ENCODE measurements at places on chromosomes 11 and 22.

DNA sequence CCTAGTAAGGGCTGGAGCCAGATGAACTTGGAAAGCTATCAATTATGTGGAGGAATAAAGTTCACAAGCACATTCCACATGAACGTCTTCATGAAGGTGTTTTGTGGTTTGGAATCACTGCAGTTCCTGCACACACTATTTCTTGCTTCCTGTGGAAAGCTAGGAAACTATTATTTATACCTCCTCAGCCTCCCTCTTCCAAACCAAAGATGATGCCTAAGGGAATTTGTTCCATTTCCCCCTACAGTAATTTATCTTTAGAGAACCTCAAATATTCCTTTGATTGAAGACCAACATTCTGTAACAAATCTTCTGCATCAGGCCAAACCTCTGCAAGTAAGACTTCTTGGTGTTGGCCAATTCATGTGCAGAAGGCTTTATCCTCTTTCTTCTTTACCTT is 115.8 kb upstream of the ARHGAP20 start:
- DNase-seq = no peak

- DNase-seq = no peak
Observed at GRCh38 chr22:49567899-49568750, 259.5 kb downstream of the BRD1 start.

GRCh38 chr11:47464483-47464882 is 15.5 kb upstream of the RAPSN start:
- DNase-seq = no peak

DNA sequence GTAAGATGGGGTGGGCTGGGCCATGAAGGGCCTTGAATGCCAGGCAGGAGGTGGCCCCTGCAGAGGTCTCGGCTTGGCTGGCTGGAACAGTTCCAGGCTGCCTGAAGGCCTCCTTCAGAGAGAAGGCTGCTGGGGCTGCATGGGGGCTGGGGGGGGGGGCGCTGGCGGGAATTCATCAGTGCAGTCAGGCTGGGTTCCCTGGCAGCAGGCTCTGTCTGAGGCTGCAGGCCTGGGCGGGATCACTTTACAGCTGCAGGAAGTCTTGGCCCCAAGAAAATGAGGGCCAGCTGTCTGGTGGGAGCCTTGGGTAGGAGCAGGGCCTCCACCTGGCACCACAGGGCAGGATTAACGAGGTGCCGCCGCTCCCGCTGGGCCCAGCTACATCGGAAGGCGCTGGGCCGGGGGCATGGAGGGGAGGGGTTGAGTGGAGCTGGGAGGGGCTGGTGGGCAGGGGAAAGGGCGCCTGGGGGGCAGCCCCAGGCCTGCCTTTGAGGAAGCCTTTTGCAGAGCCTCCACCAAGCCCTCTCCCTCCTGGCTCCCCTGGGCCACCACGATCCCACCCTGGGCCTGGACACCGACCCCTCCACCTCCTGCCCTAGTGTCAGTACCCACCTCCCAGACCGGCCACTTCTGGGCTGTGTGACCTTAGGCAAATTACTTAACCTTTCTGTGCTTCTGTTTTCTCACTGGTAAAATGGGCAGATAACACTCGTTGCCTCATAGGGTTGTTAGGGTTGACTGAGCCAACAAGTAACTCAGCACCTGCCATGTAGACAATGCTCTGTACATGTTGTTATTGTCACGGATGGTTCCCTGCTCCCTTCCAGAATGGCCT is 31.0 kb upstream of the HMOX1 start:
- DNase-seq = no peak

GRCh38 chr11:61637277-61637676 is 42.9 kb upstream of the DAGLA start:
- DNase-seq = no peak

DNA sequence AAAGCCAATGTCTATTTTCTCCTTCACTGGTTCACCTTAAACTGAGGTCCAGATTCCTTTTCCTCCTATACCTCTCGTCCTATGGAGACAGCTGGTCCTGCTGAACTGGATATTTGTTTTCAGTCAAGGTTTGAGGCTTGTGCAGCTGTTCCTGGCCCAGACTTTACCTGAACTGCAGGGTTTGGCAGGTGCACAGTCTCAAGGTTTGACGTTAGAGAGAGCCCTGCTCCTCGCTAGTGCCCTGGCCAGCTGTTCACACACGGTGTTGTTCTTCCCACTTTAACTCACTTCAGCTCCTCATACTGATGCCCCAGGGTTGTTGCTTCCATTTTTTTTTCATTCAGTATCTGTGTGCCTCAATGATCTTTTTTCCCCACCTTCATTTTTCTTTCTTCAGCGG is 74.0 kb upstream of the TTC12 start:
- no peak for DNase-seq

DNA sequence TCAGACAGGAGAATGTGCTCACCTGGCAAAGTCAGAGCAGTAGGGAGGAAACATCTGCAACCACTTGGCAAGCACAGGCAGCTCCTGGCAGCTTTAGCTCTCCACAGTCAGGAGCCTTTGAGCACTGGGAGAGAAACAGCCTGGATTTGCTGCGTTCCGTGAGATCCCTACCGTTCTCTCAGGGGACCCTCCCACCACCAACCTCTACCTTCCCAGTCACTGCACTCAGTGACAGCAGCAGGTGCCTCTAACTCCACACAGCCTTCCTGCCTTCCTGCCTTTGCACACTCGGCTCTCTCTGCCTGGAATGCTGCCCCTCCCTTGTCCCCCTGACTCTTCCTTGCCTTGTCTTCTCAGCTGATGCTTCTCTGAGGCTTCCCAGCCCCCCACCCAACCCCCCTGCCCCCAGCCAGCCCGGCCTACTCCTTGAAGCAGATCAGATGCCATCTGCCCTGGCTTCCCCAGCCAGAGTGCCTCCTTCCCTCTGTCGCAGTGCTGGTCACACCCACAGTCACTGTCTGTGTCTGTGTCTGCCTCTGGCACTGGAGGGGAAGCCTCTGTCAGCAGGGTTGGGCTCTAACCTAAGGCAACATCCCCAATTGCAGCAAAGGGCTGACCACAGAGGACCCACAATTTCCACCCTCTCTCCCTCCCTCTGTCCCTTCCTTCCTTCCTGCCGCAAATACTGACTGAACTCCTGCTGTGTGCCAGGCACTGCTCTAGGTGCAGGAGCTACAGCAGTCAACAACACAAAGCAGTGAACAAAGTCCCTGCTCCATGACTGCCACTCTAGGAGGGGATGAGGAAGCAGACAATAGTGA is 14.9 kb upstream of the TSKU start:
- peak; percentile 25 for DNase-seq

GRCh38 chr22:43772831-43773230 is 39.3 kb downstream of the EFCAB6 start:
- DNase-seq = no peak

- DNase-seq = no peak
Observed at GRCh38 chr22:46824344-46824909, 62.0 kb downstream of the TBC1D22A start.

- DNase-seq = no peak
Observed at GRCh38 chr11:11391169-11391568, 38.1 kb upstream of the CSNK2A3 start.

- DNase-seq = no peak
Observed at GRCh38 chr11:83410605-83411565, 124.7 kb upstream of the CCDC90B start.

GRCh38 chr11:63613517-63614135 is 607 bp downstream of the PLAAT3 start:
- peak; percentile 48 for DNase-seq

- no peak for DNase-seq
Observed at GRCh38 chr22:28992565-28993356, 68.9 kb downstream of the C22orf31 start.

DNA sequence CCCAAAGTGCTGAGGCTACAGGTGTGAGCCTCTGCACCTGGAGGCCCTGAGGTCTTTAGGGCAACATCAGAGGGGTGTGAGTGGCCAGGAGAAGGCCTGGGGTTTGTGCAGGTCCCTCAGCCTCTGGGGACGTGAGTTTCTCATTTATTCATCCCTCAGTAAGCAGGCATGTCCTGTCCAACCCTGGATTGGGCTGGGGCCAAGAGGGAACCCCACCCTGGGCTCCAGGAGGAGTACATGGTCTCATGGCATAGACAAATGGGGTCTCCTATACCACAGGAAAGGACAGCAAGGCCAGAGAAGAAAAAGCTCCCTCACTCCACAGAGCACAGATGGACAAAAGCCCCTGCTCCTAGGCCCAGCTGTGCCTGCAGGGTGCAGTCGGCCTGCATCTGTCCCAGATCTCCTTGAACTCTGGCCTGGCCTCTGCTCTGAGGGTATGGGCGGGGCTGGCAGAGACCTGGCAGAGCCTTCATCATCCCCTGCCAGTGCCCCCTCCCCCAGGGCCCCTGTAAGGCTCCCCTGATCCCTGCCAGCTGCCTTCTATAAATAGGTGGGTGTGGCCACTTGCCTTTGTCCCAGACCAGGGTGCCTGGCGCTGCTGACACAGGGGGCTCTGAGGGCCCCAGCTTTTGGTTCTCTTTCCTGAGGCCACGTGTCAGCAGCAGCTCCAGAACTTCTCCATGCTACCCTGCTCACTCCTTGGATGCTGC is 34.6 kb downstream of the A4GALT start:
- no peak for DNase-seq

DNA sequence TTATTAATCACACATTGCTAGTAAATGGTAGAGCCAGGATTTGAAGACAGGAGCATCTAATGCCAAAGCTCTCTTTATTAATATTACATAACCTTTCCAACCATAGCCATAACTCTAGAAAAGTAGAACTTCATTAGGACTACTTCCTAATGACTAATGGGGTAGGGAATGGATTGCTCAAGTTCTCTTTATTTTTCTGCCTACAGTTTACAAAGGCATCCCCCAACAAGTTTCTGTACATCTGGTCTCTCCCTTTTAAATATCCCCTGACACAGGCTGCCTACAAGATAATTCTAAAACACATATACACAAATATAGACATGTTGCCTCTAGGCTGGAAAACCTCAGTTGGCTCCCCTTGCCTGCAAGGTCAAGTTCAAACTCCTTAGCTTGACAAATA is 534.9 kb downstream of the SOX6 start:
- DNase-seq = no peak

- DNase-seq = no peak
Observed at GRCh38 chr11:122888162-122888561, 5.6 kb downstream of the JHY start.

DNA sequence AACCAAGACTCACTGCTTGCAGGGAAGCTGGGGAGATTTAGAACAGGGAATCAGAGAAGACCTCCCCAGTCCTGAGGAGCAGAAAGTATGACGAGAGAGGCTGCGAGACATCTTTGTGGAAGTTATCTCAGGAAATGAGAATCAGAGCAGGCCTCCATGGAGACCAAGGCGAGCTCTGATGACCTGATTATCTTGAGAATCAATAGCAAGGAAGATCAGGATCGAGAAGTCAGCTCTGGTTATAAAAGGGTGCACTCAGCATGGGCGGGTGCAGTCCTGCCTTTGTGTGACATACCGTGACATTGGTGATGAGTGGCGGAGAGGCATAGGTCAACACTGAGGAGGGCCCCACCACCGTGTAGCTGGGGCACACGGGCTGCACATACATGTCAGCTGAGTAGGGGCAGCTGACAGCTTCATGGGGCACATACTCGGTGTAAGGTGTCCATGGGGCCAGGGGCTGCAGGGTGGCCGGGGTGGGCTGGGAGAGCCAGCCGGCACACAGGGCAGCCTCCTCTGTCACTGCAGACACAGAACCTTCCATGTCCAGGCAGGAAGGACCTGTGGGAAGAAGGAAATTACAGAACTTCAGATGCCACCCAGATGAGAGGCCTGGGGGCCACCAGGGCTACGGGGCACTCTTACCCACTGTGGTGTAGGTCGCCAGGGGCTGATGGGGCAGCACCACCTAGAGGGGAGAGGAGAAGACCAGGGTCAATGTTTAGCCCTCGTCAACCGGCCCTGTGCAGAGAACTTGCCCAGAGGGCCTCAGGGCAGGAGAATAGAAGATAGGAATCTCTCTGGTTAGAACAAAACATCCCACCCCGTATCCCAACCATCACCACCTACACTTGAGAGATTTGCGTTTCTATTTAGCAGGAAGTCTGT is 21.7 kb downstream of the POU2AF1 start:
- no peak for DNase-seq

Data from activated naive CD8-positive, alpha-beta T cell treated with anti-CD3 and anti-CD28 coated beads for 36 hours (primary cell).